Activated CD8-positive, alpha-beta memory T cell treated with anti-CD3 and anti-CD28 coated beads for 1 hour (primary cell): ENCODE measurements at places on chromosomes 16 and 17.

- DNase-seq = no peak
Observed at GRCh38 chr17:79842136-79842655, 3.0 kb upstream of the CBX4 start.

DNA sequence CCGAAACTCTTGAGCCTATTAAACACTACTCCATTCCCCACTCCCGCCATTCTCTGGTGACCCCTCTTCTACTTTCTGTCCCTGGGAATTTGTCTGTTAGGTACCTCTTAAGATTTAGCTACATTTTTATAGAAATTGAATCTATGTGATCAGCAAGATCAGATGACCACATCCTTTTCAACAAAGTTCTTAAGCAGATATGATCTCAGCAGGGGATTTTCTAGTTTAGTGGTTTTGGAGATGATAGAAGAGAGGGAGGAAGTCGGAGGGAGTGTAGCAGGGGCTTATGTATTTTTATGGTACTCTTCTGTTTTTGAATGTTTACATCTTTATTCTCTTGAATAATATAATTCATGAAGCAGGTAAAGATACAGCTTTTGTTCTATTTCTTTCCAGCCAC, 40.8 kb downstream of the RPA1 start:
- no peak for DNase-seq

DNA sequence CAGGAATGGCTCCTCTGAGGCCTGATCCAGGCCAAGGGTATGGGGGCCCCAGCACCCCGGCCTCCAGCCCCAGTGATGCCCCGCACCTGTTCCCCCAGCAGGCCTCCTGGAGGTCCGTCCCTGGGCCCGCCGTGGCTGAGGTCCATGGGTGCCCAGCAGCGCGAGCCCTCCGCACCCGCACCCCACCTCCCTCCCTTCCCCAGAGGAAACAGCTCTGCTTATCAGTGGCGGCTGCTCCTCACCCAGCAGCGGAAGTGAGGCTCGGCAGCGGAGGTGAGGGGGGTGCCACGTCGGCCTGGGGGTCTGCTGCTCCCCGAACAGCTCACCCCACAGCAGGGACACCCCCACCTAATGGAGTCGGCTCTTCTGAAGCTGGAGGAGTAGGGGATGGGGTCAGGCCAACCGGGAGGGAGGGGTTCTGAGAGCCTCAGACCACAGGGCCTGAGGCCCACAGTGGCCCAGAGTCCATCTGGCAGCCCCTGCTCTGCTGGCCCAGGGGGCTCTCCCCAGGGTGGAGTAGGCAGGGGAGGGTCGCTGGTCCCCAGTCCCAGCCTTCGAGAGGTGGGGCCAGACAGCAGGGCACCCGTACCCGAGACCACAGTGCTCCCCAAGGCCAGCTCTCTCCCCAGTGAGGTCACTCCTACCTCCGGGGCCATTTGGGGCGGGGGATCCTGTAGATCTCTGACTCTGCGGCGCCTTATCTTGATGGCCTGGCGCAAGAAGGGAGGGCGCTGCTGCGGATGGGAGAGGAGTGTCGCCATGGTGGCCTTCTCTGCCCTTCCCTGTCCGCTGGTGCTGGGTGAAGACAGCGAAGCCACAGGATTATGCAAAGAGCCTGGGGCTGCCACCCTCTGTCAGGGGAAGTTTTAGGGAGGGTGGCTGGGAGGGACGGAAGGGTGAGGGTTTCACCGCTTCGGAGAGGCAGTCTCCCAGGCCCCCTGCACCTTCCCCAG, at the start of gene UNC13D:
Gene UNC13D (minus strand): TSS at position 828 of the 953 bp plus-strand sequence. CDS start 67 bp downstream, at position 761.
- no peak for DNase-seq

GRCh38 chr16:22623351-22623781, 112.7 kb downstream of the NPIPB5 start:
- DNase-seq = no peak

- no peak for DNase-seq
Observed at GRCh38 chr16:89445166-89445565, 45.2 kb downstream of the ANKRD11 start.
